ENCODE measurements at places on chromosomes 4 and X.

GRCh38 chr4:89992744-89993143, 98.1 kb downstream of the MMRN1 start:
- no peak for DNase-seq

GRCh38 chrX:150211988-150212387, 151.1 kb upstream of the MAMLD1 start:
- DNase-seq, result no peak

GRCh38 chrX:130909469-130910136, 6.6 kb upstream of the ENOX2 start:
- no peak for DNase-seq

DNA sequence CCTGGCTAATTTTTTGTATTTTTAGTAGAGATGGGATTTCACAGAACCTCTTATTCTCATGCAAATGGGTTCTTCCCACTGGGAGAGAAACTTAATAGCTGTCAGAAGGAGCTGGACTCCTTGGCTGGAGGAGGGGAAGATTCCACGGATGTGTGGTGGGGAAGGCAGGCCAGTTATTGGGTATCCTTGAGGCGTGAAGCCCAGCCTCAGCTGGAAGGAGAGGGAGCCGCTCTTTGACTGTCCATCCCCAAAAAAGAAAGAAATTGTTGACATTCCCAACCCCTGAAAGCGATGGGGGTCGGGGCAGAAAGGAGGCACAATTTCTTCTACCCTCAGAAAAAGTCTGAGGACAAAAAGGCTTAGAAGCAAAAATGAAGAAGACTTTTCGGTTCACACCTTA, 983.1 kb upstream of the PABPC4L start:
- DNase-seq, result no peak

GRCh38 chrX:38081909-38082308, 75.6 kb downstream of the SYTL5 start:
- DNase-seq, result no peak

GRCh38 chr4:31370866-31371465, 650.8 kb downstream of the PCDH7 start:
- no peak for DNase-seq

DNA sequence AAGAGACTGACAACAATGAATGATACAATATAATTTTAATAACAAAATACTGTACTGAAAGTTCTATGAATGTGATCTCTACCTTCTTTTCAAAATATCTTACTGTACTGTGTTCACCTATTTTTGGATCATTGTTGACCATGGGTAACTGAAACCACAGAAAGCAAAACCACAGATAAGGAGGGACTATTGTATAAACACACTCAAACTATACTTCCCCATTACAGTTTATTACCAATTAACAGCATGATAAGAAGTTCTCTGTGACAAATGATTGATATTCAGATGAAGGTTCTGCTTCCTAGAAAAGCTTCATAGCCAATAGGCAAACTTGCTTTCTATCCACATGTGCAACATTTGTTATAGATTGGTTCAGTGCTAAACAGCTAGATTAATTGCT, 50.1 kb downstream of the GABRG1 start:
- DNase-seq, result no peak

DNA sequence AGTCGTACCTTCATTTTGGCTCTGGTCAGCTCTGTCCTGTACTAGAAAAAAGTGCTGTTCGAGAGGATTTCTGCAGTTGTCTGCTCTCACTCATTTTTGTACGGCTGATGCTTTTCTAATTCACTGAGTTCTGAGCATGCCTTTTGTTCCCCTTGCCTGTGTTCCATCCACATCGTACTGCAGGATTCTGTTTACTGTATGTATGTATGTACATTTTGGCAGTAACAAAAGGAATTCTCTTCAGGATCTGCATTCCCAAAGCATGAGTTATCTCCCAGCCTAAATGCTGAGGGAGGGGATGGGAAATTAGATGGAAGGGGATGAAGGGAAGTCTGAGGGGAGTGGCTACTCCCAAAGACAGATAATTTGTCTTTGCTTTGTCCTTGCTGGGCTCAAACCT, 87.6 kb downstream of the GBA3 start:
- no peak for DNase-seq

DNA sequence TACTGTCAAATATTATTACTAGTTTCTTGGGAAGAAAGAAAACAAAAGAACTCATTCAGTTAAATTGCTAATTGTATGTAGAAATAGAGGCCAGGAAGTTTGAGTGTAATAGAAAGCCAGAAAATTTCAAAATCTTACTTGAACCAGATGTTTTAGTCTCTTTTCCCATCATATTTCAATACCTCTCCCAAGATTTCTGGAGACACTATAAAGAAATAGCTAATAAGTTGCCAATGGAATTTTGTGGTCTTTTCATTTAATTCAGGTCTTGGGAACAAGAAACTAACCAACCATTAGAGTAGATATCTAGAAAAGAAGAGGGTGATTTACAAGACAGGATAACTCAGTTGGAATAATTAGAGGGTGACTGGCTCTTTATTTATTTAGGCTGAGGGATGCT, 112.2 kb downstream of the AGTR2 start:
- DNase-seq, result no peak

GRCh38 chr4:157587681-157588423, 367.3 kb downstream of the GRIA2 start:
- DNase-seq, result no peak

DNA sequence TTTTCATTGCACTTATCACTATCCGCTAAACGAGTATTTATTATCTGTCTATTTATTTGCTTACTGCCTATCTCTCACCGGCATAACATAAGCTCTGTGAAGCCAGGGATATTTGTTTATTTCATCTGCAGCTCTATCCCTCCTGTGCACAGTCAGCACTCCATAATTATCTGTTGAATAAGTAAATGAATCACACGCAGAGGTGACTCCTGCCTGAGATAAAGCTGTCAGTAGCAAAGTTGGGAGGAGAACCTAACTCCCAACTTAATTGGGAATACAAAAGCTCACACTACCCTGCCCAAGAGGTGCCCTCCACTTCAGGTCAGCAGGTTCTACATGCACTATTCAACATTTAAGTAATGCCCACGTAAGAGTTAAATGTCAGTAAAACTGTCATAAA, 85.7 kb downstream of the CORIN start:
- no peak for DNase-seq

- DNase-seq, result no peak
Observed at GRCh38 chrX:23773601-23774175, 9.3 kb upstream of the SAT1 start.

- DNase-seq, result no peak
Observed at GRCh38 chr4:15891312-15891711, 47.2 kb downstream of the FGFBP1 start.

DNA sequence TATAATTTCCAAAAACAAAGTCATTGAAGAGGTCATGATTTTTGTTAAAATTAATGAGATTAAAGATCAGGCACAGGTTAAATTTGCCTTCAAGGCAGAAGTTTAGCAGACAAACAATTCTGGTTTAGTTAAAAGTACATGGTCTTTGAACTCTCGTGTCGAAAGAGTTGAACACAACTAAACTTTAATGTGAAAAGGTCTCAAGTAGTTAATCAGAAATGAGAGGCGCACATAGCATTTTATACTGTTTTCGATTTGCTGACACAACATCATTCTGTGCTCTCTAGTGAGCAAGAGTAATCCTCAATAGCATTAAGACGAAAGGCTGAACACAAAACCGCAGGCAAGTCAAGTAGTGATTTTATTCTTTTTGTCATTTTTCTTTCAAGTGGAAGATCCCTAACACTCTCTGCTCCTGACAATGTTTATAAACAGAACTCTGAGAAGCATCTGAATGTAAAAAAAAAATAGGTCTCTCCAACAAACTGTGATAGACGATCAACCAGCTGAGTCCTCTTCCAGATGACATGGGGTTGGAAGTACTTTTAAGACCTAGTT, 49.8 kb downstream of the SH3RF1 start:
- no peak for DNase-seq

GRCh38 chr4:80153874-80154544, 43.3 kb upstream of the PRDM8 start:
- no peak for DNase-seq

DNA sequence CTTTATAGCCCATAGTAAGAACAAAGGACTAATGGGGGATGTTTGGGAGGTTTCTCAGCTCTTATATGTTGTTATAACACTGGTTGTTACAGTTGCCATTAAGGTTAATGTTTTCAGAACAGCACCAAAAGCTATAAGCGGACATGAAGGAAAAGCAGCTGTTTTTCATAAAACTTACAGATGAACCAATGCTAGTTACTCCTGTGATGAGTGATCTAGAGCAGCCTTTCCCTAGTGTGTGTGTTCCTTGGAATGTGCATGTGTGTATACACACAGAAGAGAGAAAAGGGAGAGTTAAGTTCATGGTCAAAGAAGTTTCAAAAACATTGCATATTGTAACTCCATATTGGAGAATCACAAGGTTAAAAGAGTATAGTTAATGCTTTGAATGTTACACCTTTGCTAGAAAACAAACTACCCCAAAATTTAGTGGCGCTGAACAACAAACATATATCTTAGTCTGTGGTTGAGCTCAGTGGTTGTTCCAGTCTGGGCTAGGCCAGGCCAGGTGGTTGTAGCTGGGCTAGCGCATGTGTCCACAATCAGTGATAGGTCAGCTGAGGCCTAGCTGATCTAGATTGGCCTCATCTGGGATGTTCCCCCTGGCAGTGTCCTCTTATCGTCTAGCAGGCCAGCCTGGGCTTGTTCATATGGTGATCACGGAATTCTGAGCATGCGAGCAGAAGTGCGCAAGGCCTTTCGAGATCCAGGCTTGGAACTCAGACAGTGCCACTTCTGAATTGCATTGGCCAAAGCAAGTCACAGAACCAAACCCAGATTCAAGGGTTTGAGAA, 151.0 kb downstream of the NHS start:
- no peak for DNase-seq

DNA sequence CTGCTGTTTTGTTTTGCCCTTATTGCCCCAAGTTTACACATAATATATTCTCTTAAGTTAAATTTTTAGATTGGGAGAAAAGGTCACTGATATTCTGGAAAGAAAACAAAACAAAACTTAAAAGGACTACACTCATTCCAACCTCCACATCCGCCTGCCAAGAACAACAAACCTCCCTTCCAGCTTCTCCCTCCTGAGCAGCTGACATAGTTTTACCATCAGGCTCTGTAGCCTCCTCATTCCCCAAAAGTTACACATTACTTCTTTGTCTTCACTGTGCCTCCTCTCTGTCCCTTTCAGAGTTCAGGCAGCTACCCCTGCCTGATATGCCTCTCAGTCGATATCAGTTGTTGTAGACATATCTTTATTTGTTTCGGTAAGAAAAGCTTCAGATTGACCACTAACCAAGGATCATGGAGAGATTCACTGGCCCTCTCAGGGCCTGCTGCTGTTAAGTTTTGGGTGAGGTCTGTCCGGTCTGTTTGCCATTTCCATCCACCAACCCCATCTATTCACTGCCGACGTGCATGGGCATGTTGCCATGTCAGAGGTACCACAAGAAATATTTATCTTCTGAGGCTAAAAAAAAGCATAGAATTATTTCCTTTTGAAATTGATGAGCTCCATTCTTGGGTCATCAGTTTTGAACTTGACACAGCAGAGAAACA, 164.1 kb downstream of the GASK1B start:
- DNase-seq, result no peak

- DNase-seq, result no peak
Observed at GRCh38 chrX:103640401-103641155, 11.8 kb downstream of the TCEAL1 start.

DNA sequence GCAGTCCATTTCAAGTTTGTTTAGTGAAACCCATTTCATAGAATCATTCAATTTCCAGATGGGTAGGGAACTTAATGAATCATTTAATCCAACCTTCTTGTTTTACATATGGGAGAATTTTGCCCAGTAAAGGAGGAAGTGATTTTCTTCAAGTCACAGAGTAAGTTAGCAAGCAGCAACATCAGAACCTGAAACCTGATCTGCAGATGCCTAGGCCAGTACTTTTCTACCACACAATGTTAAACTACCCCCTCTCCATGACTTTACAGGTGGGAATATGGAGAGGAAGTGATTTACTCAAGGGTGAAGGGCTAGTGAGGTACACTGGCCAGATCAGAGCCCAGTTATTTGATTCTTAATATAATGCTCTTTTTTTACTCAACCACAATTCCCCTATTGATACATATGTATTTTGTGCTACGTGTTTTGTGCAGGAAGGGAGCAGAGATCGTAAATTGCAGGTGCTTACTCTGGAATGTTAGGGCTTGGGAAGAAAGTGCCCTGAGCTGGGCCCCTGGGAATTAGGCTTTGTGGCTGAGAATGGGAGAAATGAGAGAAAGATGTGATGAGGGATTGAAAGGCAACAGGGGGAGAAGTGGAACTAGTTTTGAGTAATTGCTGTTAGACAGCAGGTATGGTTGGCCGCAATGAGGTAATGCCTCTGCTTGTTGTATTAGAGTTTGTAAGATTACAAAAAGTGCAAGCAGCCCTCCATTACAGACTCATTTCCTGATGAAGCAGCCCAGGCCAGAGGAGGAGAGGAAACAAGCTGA, 6.8 kb downstream of the LHFPL1 start:
- no peak for DNase-seq

DNA sequence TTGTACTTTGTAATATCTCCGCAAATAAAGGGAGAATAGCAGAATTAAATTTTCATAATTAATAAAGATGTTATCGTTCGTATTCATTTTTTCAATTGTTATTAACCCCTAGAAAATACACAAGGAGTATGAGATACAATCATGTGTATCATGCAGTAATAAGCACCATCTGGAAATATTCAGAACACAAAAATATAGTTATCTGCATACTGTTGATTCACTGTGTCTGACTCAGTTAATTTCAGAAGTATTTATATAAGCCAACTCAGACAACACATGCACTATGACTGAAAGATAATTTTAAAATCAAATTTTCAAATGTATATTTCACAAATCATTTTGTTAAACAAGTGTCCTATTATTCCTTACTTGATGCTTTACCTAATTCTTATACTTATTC, 1954.8 kb downstream of the ARAP2 start:
- no peak for DNase-seq

DNA sequence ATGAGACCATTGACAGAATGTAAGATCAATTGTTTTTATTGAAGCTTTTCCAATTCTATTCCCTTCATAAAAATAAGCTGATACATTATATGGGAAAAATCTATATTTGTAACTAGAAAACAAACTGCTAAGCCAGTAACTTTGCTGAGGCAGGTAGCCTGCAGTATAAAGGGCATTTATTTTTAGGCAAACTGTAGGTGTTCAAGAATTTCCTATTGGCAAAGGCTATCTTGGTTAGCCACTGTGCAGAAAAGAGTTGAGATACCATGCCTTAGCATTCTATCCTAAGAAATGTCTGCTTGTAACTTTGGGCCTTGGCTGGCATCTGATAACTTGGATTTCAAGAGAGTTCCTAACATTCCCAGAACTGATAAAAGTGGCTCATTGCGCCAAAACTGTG, 18.5 kb upstream of the PRRG1 start:
- DNase-seq, result no peak

GRCh38 chr4:129488427-129488826, 392.5 kb downstream of the C4orf33 start:
- no peak for DNase-seq

- DNase-seq, result no peak
Observed at GRCh38 chr4:94256828-94257227, 49.2 kb downstream of the SMARCAD1 start.
